Stimulated activated CD8-positive, alpha-beta memory T cell treated with anti-CD3 and anti-CD28 coated beads, Interleukin-4, amount 100 ng/mL, for 1 hour (primary cell): ENCODE measurements at places on chromosomes 11 and 22.

GRCh38 chr22:27212617-27213177 is 555.3 kb downstream of the MIAT start:
- DNase-seq: no peak

DNA sequence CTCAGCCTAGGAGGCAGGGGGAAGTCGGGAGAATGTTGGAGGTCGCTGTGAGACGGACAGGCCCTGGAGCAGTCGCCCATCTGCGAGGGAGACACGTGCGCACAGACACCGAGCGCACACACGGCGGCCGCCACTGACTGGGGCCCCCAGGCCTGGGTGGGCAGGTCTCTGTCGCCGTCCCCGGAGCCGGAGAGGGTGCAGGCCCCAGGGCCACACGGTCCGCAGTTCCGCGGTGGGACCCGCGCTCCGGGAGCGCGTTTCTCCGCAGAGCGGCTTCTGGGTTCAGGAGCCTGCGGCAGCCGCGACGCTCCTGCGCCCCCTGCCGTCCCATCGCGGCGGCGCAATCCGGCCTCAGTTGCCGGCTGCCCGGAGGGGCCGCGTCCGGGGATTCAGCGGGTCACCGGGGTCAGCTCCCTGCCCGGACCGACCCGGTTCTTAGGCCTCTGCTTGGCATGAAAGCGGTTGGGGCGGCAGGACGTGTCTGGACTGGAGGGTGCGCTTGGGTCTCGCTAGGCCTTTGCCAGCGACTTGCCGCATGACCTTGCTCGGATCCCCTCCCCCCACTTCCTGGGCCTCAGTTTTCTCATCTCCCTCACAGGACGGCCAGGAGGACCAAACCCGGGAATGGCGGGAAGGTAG is 31.2 kb downstream of the PDE2A start:
- DNase-seq: peak; percentile 21

GRCh38 chr11:122598971-122599370 is 56.6 kb upstream of the UBASH3B start:
- no peak for DNase-seq

- no peak for DNase-seq
Measured at GRCh38 chr11:15234796-15235195, 120.1 kb downstream of the INSC start.

- no peak for DNase-seq
Measured at GRCh38 chr22:44623771-44624510, 78.1 kb upstream of the PRR5 start.

GRCh38 chr11:85748455-85748891 is 62.5 kb downstream of the SYTL2 start:
- DNase-seq: no peak

- DNase-seq: no peak
Measured at GRCh38 chr11:58574881-58575280, 775 bp downstream of the LPXN start.

- DNase-seq: no peak
Measured at GRCh38 chr11:31800398-31801265, 10.5 kb downstream of the PAX6 start.

- DNase-seq: no peak
Measured at GRCh38 chr11:70876685-70877084, 375.7 kb downstream of the SHANK2 start.
